D721Med (cell line): ENCODE measurements at places on chromosomes 4 and X.

- no peak for DNase-seq
These were observed 37.2 kb upstream of the PTPN13 start for GRCh38 chr4:86556791-86557415.

GRCh38 chr4:139665690-139666529 lies at the start of gene MGST2:
TSS of gene MGST2 (plus strand) at chr4:139665819. CDS start at chr4:139666020, 201 bp downstream.
- no peak for DNase-seq

DNA sequence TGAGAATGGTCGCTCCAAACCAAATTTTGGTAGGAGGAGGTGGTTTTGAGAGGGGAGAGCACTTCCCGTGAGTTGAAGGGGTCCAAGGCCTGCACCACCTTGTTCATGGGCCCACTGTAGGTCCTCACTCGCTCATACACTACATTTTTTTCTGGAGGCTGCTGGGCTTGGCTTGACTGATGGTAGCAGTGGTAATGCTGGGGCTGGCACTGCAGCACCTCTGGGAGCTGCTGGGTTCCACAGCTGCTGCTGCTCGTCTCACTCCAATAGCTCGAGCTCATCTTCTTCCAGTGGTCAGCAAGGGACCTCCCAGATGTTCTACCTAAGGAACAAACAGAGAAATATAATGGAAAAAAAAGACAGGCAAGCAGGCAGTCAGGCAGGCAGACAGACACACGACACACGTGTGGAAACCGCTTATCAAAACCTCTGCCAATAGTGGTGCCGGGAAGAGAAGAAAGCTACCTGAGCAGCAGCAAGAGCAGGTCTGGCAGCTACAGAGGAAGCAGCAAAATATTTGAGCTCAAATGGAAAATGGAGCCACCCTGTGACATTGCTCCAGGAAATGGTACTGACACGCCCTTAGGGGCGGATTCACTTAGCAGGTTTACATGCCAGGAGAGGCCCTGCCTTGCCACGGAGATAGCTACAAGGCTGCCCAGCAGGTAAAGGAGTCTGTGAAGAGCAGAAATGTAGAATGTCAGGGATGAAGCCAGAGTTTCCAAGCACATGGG lies at the start of gene POF1B:
TSS of gene POF1B (minus strand) at position 492 of the 734 bp plus-strand sequence. CDS start at position 281, 211 bp downstream.
- DNase-seq, result no peak

- no peak for DNase-seq
These were observed 159.4 kb downstream of the ANTXR2 start for GRCh38 chr4:79913581-79913980.

DNA sequence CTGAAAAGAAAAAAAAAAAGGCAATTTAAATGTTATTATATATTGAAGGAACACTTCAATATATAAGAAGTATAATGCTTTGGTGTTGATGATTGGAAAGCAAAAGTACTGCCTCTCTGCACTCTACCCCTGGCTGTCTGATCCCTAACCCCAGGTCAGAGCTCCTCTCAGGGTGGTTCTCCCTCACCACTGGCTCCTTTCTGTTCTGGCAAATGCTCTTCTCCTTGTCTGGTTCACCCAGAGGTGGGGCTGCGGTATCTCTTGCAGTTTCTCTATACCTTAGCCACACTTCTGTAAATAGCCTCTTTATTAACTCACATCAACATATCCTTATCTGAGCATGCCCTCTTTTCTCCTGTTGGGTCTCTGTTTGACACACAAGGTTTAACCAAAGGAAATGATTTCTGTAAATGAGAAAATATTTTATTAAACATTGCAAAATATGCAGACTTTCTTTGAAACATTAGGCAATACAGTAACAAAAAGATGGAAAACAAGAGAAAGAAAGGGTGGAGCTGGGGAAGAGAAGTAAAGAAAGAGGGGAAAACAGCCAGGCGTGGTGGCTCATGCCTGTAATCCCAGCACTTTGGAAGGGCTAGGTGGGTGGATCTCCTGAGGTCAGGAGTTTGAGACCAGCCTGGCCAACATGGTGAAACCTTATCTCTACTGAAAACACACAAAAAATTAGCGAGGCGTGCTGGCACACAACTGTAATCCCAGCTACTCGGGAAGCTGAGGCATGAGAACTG lies 45.7 kb downstream of the ING2 start:
- DNase-seq, result no peak

- no peak for DNase-seq
These were observed 176.9 kb downstream of the ZIC3 start for GRCh38 chrX:137742846-137743245.

DNA sequence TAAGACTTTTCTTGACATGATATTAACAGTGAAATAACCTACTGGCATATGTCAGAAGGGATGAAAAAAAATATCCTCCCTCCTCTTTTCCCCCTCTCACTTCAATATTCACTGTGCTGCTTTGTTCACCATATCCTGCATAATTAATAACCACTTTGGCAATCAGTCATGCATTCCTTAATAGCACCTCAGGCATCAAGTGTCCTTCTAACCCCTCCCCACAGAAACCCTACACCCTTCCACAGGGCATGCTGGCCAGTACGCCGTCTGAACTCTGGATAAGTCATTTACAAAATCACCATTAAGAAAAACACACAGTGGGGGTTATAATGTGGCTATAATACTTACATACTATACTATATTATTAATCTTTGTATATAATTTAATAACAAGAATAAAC lies 165.9 kb downstream of the PDGFC start:
- no peak for DNase-seq

- DNase-seq, result no peak
These were observed 12.2 kb downstream of the ARHGEF6 start for GRCh38 chrX:136768469-136769084.

DNA sequence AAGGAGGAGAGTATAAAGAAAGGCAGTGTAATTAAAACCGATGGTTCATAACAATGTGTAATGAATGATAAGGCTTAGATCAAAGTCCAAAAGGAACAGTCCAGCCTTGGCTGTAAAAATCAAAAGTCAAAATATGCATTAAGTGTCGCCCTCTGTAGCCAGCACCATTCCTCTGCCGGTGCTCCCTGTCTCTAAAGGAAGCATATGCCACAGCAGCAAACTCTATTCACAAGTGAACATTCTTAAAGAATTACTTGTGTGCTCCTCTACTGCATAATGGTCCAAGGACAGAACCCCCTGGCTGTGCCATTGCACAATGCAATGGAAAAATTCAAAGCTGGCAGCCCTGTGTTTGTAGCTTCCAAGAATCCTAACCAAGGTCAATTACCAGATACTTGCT lies 16.3 kb upstream of the MBNL3 start:
- no peak for DNase-seq

DNA sequence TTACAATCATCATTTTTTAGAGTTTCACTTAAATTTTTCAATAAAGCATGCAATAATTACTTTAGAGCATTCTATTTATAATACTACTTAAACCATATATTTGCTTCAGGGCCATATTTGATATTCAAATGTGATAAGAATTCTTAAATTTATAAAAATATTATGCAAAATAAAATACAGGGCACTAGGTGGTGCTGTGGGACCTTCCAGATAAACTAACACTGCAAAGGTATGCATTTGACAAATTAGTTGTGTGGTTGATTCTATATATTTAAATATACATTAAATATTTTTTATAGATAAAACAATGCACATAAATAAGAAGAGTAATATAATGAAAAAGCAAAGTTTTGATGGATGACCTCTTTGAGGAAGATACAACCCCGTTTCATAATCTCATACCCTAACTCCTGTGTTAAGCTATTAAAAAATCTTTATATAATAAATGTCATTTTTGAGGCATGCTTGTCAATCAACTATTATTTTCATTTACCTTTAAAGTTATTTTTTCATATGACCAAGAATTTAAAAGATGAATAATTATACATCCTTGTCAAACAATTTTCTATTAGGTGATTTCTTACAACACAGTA lies 128.4 kb downstream of the REELD1 start:
- no peak for DNase-seq

- DNase-seq, result no peak
These were observed 32.8 kb upstream of the PTTG2 start for GRCh38 chr4:37927434-37927833.
